Stimulated activated CD8-positive, alpha-beta memory T cell treated with anti-CD3 and anti-CD28 coated beads, Interleukin-7, amount 100 ng/mL, for 4 hours (primary cell): ENCODE measurements at places on chromosomes 6 and 20.

GRCh38 chr6:23601811-23602345 is 524.1 kb upstream of the NRSN1 start:
- DNase-seq = no peak

DNA sequence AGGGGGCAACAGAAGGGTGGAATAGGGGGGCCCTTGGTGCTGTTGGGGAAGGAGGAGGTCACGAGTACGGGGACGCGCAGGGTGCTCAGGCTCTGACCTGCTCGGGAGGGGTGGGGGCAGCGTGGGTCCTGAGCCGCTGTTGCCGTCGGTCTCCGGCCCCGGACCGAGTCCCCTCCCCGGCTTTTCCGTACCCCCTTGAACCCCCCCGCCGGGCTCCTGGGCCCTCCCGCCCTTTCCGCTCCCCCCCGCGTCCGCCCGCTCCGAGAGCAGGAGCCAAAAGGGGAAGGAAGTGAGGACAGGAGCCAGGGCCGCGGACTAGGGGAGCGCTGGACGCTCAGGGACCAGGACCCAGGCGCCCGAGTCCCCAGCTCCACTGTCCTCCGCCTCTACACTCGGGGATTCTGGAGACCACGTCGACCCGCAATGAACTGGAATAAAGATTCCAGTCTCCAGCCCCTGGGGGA is at the start of gene RGL2:
TSS of gene RGL2 (minus strand) at position 170 of the 464 bp plus-strand sequence. CDS start 332 bp downstream, outside the sequence.
- DNase-seq = peak; percentile 33

GRCh38 chr6:11432713-11433450 is 104.7 kb upstream of the TMEM170B start:
- DNase-seq = no peak

DNA sequence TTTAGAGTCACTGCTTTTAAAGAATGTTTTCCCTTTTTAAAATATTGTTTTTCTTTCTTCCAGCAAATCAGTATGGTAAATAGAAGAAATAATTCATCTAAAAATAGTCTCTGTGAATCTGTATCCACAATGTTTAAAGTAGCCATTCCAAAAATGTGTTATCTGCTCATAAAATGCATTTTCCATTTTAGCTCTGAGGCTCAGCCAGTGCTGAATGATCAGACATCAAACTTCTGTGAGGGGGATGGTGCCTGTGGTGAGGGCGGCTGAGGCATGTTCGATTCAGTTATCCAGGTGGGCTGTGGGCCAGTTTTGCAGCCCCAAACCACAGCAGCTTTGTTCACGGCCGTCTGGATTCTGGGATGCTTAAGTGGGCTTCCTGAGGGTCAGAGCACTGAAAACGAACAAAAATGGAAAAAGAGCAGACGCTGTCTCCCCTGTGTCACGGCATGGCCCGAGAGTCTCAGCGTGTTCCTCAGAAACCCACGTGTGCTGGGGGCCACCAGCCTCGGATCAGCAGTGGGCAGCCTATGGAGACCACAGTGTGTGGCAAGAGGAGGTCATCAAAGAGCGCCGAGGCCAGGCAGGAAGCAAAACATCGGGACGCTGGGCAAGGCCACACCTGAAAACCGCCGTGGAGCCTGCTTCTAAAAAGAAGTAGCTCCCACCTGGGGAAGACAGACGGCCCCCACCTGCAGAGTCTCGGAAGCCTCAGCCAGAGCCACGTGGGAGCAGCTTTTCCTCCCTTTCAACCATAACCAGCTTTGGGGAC is 134.9 kb upstream of the THBS2 start:
- no peak for DNase-seq

DNA sequence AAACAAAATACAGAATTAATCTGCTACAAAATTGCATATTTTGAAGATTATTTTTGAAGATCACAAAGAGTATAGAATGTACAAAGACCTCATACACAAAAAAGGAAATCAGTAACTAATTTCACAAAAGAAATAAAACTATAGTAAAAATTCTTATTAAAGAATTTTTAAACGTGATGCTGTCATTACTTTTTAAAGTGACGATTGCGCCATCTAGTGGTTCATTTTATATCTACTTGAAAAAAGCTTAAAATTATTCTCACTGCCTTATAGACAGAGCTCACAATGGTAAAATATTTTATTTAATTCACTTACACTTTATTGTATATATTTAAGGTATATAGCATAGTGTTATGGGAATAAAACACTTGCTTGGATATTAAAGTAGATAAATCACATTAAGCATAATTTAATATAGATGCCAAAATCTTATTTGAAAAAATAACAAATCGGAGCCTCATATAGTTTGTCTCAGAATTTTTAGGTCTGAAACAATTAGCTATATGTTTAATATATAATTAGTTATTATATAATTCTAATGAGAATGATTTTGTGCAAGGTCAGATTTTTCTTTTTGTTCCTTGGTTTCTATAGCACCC is 128.8 kb downstream of the PHF3 start:
- DNase-seq = no peak

GRCh38 chr20:9969626-9970025 is 65.2 kb upstream of the ANKEF1 start:
- DNase-seq = no peak

- no peak for DNase-seq
These were observed 97.2 kb downstream of the HFE start for GRCh38 chr6:26184367-26184891.

GRCh38 chr6:148389917-148390316 is 47.3 kb downstream of the SASH1 start:
- no peak for DNase-seq

GRCh38 chr20:8527998-8528723 is 396.1 kb downstream of the PLCB1 start:
- DNase-seq = no peak

GRCh38 chr6:159152041-159152440 is 17.2 kb upstream of the FNDC1 start:
- no peak for DNase-seq

DNA sequence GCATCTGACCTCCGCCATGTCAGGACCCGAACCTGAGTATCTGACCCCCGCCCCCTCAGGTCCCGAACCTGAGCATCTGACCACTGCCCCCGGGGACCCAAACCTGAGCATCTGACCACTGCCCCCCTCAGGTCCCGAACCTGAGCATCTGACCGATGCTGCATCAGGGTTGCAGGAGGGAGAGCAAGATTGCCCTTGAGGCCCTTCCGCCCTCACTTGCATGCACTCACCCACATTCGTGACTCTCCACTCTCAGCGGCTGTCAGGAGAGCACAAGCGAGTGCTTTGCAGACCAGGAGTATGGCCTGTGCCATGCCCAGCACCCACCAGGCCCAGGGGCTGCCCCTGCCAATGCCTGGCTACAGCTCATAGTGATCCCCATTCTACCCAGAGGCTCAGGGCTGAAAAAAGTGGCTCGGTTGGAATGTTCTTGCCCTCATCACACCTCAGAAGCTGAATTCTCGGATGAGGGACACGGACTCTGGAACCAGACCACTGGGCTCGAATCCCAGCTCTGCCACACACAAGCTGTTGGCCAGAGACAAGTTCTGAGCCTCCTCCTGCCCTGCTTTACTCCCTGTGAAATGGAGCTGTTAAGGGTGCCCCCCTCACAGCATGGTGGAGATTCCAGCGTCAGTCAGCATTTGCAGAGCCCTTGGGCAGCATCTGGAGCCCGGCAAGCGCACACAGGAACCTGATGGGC is 82.1 kb downstream of the DLL1 start:
- DNase-seq = no peak

DNA sequence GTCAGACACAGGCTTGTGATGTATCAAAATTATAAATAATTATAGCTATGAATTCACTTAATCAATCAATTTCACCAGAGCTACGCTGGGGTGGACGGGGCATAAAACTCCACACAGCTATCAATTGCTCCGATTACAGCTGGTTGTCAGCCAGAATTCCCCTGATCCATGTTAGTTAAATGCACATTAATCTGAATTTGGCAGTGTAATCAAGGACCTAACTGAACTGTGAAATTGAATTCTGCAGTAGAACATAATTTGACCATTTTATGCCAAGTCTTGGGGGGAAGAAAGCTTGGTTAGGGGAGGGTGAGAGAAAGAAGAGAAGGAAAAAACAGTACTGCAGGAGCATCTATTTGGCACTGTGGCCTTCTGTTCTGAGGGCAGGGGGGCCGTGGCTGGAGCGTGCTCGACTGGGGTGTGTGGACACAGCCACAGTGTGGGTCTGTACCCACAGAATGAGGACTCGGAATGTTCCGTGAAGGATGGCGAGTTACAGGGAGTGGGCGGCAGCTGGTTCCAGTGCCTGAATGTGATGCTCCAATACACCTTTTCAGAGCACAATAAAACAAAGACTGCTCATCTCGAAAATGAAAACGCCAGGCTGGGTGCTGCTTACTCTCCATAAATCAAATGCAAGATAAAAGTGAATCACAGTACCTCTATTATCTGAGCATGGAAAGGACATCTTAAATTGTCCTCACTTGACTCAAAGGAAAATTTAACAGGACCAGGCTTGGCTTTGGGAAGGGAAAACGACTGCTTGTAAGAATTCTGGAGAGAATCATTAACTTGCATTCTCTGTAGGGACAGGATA is 59.2 kb downstream of the LAMP5 start:
- DNase-seq = no peak
